ENCODE measurements at places on chromosomes 11 and 22.

DNA sequence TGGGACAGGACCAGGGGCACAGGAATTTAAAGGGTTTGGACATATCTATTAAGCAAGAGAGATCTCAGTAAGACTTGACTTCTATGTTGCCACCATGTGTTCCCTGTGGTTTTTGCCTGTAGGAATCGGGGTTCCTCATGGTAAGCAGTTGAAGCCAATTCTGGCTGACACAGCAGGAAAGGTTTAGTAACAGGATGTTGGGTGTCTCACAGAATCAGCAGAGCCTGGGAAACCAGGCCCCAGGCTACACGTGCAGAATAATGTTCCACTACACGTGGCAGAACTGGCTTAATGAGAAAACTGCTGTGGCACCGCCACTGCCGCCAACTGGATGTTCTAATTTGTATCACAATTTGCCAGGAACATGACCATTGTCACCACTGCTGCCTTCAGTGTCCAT is 264.6 kb upstream of the PLET1 start:
- DNase-seq = no peak

GRCh38 chr11:122307476-122308035 is 191.5 kb upstream of the BLID start:
- no peak for DNase-seq

DNA sequence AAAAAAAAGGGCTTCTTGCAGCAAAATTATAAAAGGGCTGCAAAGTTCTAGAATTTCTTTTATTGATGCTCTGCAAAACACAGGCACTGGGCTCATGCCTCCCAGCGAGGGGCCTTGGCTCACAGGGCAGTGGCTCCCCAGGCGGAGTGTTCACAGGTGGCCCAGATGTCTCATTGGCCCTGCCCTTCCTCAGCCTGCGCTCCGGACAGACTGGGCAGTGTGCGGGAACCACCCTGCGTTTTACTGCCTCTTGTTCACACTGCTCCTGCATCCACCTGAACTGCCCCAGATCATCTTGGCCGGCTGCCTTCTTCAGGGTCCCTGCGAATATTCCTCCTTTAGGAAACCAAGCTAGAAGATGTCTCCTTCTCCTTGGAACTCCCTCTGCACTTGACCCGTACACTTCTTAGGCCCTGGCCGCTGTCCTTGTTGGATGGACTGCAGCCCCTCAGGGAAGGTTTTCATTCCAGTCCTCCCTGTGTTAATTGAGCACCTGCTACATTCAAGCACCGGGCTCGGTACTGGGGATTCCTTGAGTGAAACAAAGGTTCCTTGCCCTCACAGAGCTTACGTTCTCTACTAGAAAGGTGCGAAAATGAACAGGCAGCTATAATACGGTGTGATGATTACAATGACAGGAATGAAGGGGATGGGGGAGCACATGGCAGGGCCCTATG is 4.5 kb downstream of the TUBA8 start:
- DNase-seq = no peak

DNA sequence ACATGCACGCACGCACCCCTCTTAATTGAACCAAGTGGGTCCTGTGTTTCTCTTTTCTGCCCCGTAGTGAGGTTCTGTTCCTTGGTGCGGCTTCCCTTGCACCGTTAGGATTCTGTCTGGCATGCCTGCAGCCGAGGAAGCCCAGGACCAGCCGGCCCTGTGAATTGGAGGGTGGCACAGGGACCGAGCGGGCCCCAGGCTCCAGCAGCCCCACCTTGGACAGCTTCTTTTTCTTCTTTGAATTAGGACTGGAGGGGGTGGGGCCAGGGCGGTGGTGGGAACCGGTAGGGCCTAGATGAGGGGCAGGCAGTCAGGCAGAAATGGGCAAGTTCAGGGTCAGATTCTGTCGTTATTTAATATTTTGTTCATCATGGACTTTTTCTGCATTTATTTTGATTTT is 94.7 kb downstream of the MPPED1 start:
- DNase-seq = no peak

- no peak for DNase-seq
These were observed 46.4 kb downstream of the CD82 start for GRCh38 chr11:44611687-44612434.

- no peak for DNase-seq
These were observed 15.2 kb upstream of the GAS2L1 start for GRCh38 chr22:29291215-29291614.

GRCh38 chr11:122441666-122442035 is 213.9 kb upstream of the UBASH3B start:
- no peak for DNase-seq

Data from HTR-8/SVneo (cell line).